ENCODE measurements at places on chromosomes 1 and 21.

- no peak for DNase-seq
These were observed 82.9 kb downstream of the ARID4B start for GRCh38 chr1:235244974-235245592.

- DNase-seq: peak; percentile 20
These were observed 15.3 kb downstream of the LURAP1 start for GRCh38 chr1:46218443-46218842.

DNA sequence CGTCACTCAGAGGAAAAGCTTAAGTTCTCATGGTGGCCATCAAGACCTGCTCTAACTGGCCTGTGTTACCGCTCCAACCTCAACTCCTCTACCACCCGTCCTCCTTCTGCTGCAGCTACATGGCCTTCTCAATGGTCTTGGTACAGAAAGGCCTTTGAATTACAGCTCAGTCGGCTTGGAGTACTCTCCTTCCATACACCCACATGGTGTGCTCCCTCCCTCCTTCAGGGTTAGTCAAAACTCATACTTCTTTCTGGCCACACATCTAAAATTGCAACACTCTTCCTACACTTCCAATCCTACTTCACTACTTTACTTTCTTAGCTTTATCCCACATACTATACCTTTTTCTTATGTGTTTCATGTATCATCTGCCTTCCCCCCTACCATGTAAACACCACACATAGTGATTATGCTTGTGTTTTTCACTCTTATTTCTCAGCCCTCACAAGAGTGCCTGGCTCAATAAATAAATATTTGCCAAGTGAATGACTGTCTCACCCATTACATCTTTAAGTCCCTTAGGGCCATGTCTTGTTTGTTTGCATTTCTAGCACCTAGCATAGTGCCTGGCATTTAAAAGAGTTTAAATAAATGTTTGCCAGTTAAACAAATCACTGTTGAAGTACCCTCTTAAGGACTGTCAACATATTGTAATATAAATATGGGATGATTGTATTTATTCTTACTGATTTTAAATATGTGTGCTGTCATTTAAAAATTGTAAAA, 37.6 kb upstream of the HMCN1 start:
- no peak for DNase-seq

DNA sequence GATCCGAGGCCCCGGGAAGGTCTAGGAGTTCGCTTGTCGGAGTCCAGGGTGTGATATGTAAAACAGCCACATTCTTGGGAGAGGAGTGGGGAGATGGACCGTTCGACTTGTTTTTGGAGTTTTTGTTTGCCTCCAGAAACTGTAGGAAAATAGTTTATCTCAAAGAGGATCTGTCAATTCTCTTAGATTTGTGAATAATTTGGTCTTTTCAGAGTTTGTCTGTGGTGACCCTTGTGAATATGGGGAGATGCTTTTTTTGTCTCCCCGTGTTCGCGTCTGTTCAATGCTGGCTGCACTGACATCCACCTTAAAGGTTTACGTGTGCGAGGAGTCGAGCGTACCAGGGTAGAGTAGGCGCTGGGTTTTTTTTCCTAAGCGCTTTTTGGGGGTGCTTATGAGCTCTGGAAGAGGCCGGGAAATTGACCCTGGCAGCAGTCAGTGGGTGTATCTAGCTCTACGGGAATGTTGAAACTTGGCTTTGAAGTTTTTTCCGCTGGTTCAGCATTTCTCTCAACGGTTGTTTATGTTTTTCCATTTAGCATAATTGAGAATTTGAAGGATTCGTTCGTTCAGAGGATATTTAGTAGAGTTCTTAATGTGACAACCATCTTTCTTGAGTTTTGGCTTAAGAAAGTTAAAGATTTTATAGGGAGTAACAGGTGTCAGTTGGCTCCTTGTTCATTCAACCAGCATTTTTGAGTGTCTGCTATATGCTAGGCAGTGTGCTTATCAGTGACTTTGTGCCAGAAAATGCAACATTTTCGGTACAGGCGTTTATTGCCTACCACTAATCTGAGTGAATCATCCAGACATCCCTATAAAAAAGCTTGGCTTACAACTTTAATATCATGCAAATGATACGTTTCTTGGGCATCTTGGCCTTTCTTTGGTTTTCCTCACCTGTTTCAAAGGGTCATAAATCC, 1.2 kb downstream of the SZRD1 start:
- DNase-seq: no peak

DNA sequence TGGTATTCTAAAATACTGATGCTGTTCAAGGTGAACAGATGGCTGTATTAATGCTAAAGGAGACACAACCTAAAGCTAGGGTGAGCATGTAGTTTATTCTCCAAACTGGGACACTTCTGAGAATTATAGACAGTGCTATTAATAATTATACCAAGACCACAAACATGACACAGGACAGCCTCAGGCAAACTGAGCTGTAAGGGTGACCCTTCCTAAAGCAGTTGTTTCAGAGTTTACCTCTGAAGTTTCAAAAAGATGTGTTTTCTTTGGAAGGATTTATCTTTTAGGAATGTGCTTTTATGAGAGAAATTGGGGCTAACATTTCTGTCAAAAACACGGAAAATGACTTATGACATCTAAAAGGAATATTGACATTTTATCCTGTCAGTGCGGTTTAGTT, 68.8 kb downstream of the RPS6KC1 start:
- DNase-seq: no peak

GRCh38 chr21:35924714-35925301, 135.5 kb downstream of the SETD4 start:
- DNase-seq: no peak

DNA sequence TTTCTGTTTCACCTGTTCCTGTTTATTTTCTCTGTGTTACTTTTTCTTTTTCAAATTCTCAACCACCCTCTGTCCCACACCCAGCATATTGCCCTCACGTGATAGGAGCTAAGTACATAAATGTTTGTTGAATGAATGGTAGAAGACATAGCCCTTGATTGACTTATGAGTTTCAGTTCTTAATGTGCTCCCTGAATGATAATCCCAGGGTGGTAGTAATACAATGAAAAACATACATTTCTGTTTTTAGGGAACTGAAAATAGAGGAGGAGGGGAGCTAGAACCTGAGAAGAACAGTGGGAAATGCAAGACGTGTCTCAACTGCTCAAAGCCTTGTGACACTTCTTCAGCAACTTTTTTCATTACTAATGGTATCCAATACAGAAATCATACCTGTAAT, 147.1 kb downstream of the SPATA46 start:
- no peak for DNase-seq

DNA sequence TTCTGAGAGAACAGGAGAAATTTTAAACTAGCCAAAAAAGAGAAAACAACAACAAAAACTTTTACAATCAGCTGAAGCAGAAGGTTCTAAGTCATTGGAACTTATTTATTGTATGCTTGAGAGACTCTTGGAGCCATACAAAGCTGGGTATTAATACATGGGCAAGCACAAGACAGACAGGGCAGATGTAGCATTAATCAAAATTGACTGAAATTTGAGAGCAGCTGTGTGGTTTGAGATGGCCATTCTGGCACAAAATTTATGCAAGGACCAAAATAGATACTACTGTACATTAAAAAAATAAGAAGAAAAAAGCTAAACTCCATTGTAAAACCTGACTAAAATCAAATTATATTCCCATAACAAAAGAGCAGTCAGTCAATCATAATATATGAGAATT, 892.5 kb downstream of the PLA2G4A start:
- DNase-seq: no peak

- DNase-seq: peak; percentile 36
These were observed 507 bp downstream of the AK5 start for GRCh38 chr1:77282187-77282865.

DNA sequence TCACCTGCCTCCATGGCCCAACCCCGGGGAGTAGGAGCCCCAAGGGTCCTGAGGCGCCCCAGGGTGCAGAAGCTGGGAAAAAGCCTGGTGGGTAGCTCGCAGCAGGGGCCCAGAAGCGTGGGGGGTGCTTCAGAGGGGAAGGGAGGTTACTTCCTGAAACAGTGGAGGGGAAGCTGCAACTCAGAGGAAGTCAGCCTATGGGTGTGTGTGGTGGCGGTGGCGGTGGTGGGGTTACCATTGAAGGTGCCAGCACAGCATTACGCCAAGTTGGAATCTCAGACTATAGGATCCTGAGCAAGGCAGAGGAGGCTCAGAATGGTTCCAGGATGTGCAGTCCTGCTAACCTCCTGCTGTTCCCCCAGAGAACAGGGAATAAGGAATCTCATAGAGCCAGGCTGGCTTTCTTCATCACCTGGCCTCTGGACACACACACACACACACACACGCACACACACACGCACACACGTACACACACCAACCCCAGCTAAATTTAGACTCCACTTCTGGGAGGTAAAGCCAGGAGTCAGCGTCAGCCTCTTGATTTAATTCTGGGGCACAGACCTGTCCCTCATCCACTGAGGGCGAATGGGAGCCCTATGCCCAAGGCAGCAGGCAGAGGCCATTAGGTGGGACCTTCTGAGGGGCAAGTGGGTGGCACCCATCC, 1.3 kb downstream of the DENND4B start:
- no peak for DNase-seq

DNA sequence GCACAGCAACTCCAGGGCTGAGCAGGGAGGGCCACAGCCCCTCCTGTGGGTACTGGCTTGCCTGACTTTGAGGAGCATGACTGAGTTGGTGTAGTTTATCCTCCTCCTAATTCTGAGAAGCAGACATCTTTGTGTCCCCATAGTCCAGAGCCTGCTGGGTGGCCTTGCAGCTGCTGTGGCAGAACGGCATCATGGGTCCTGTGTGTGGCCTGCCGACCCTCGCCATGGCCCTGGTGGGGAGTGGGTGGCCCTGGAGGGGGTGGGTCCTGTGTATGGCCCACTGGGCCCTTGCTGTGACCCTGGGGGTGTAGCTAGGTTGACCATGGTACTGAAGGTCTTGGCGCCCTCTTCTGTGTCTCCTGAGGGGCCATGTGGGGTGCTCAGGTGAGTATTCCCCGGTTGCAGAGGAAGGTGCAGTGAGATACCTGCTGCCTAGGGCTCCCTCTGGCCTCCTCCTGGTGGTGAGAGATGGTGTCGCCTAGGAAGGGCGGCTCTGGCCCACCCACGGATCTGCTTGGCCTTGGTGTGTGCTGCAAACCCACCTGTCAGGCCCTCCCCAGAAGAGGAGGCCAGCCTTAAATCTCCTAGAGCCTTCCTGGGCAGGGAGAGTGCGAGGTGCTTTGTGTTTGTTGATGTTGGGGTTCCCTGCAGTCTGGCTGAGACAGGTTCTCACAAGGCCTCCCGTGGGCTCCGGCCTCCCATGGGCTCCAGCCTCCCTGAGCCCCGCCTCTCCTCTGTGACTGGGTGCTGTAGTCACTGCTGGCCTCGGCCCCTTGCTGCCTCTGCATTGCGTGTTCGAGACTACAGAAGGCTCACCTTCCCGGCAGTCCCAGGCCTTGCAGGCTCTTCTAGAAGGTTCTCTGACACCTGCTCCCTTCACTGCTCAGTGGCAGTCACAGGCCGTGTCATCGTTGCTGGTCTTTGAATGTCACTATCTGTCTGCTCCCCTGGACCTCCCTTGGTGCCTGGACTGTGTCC, 7.8 kb downstream of the SNAP47 start:
- no peak for DNase-seq

GRCh38 chr1:46617108-46617800, 643 bp upstream of the MOB3C start:
- DNase-seq: no peak

DNA sequence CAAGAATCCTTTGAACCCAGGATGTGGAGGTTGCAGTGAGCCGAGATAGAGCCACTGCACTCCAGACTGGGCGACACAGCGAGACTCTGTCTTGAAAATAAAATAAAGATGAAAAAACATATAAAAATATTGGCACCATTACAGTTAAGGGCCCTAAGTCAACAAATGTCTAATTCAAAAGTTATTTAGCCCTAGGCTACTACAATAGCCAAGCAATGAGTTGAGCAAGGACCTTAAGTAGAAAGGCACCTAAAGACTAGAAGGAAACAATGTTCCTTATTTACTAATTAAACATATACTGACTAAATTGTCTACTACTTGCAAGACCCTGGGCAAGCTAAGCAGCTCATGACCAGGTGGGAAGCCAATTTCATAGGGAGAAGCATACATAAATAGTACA, 4.1 kb downstream of the PIK3R3 start:
- DNase-seq: no peak

DNA sequence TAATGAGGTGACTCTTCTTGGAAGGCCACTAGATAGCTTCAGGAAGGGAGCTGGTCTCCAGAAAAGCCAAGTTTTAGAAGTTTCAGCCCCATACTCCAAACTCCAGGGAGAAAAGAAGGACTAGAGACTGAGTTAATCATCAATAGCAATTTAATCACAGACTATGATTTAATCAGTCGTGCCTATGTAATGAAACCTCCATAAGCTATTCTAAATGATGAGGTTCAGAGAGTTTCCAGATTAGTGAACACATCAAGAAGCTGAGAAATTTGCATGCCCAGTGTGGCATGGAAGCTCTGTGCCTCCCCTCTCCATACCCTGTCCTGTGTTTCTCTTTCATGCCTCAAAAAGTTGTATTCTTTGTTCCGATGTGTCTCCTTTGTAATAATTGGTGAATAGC, 49.2 kb upstream of the CCDC190 start:
- DNase-seq: no peak

DNA sequence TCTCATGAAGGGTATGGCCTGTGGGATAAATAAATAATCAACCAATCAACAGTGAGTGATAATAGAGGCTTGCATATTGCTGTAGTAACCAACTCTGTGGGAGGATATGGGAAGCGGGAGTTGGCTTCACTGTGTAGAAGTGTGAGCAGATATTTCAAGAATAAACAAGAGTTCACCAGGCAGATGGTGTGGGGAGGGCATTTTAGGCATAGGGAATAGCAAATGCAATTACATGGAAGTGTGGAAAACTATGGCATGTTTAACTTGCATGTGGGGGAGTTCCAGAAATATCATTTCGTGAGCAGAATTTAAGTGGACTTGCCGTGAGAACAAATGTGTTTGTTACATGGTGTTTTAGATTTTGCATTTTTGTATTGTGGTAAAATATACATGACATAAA, 95.2 kb downstream of the SPATA46 start:
- no peak for DNase-seq

Data from WERI-Rb-1 (cell line).